ENCODE measurements at places on chromosomes 7 and 10.

DNA sequence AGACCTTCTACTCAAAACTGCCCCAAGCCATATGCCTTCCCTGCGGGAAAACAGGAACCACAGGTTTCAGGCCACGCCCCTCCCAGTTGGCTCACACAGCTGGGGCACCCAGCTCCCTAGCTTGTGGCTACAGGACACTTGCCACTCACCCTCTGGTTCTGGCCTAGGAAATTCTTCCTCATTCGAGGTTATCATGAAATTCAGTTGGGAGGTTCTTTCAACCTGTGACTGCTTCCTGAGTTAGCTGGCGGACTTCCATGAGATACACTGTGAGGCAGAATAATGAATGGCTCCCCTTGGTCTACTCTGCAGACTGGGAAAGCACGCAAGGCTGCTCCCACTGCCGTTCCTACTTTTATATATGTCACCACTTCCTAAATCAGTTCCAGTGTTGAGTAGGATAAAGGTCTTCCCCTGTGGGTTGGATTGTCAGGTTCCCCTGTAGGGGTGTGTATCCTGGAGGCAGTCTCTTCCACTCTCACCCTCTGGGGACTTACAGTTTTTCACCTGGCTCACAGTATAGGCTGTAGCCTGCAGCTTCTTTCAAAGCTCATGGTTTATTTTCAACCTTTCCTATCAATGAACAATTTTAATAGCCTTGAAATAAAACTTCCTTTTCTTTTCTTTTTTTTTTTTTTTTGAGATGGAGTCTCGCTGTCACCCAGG, 37.0 kb downstream of the GPR22 start:
- H3K4me3 ChIP-seq: no peak overlapping the region
- H3K36me3 ChIP-seq: peaks cover 32% of the 10 kb centered on the region
- no peak for DNase-seq
- H3K4me1 ChIP-seq: peaks cover 10% of the 10 kb centered on the region
- H3K27me3 ChIP-seq: no peaks in the 10 kb centered on the region

DNA sequence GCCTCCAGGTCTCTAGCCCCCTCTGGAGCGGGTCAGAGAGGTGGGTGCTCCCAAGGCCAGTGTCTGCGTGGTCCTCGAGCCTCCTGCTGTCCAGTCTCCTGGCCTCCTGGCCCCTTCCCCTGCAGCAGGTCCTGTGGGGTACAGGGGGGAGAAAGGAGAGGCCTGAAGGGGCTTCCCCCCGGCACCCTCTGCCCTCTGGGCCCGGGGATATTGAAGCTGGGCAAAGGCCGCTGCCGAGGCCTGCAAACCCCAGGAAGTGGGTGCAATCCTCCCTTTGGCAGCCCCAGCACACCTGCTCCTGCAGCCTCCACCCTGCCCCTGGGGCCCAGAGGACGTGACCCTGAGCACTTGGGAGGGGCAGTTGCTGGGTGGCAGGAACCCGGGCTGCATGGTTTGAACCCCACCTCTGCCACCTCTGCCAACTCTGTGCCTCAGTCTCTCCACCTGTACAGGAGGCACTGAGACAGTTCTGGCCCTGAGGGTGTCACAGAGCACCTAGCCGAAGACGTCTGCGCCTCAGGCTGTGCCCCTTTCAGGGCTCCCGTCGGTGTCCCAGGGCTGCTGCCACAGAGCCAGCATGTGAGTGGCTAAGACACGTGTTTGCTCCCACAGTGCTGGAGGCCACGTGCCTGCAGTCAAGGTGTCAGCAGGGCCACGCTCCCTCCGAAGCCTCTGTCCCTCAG, 59.1 kb upstream of the INPP5A start:
- no peak for DNase-seq
- H3K4me1 ChIP-seq: peaks cover 21% of the 10 kb centered on the region
- H3K27me3 ChIP-seq: no peaks in the 10 kb centered on the region
- H3K27ac ChIP-seq: no peak overlapping the region
- H3K4me3 ChIP-seq: no peak overlapping the region

DNA sequence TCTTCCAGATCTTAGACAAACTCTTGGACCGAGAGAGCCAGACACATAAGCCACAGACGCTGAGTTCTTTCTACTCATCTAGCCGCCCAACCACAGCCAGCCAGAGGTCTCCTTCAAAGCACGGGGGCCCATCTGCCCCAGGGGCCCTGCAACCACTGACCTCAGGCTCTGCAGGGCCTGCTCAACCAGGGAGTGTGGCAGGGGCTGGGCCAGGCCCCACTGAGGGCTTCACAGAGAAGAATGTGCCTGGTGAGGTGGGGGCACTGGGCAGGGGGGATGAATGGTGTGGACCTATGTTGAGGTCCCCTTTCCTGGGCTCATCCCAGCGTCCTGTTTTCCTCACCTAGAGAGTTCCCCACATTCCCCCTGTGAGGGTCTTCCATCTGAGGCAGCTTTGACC, 11.4 kb downstream of the ZSWIM8 start:
- H3K36me3 ChIP-seq: peaks cover 34% of the 10 kb centered on the region
- DNase-seq: no peak
- H3K4me3 ChIP-seq: no peak overlapping the region
- no peak overlapping the region for H3K27ac ChIP-seq
- no peaks in the 10 kb centered on the region for H3K27me3 ChIP-seq
- no peaks in the 10 kb centered on the region for H3K4me1 ChIP-seq

- H3K4me3 ChIP-seq: no peak overlapping the region
- peaks cover 24% of the 10 kb centered on the region for H3K4me1 ChIP-seq
- H3K36me3 ChIP-seq: peaks cover 8% of the 10 kb centered on the region
- H3K27me3 ChIP-seq: no peaks in the 10 kb centered on the region
- no peak for DNase-seq
These were observed 4.4 kb downstream of the DDIT4 start for GRCh38 chr10:72277996-72278667.

GRCh38 chr10:86267286-86268195, 99.1 kb downstream of the GRID1 start:
- H3K36me3 ChIP-seq: no peaks in the 10 kb centered on the region
- H3K27me3 ChIP-seq: peaks cover 60% of the 10 kb centered on the region
- H3K4me3 ChIP-seq: no peak overlapping the region
- no peaks in the 10 kb centered on the region for H3K4me1 ChIP-seq
- no peak overlapping the region for H3K27ac ChIP-seq

GRCh38 chr10:99522470-99523250, 10.1 kb upstream of the NKX2-3 start:
- H3K27me3 ChIP-seq: peaks cover 99% of the 10 kb centered on the region
- H3K4me1 ChIP-seq: peaks cover 21% of the 10 kb centered on the region
- no peaks in the 10 kb centered on the region for H3K36me3 ChIP-seq
- peak overlapping the region; percentile 30 for H3K4me3 ChIP-seq
- no peak for DNase-seq

- peaks cover 3% of the 10 kb centered on the region for H3K36me3 ChIP-seq
- no peak for DNase-seq
- no peaks in the 10 kb centered on the region for H3K4me1 ChIP-seq
- H3K27me3 ChIP-seq: no peaks in the 10 kb centered on the region
- no peak overlapping the region for H3K4me3 ChIP-seq
These were observed 337.2 kb upstream of the LRGUK start for GRCh38 chr7:133789974-133790373.

GRCh38 chr10:79047875-79048638, 20.7 kb upstream of the ZMIZ1 start:
- no peaks in the 10 kb centered on the region for H3K27me3 ChIP-seq
- H3K4me1 ChIP-seq: peaks cover 27% of the 10 kb centered on the region
- H3K36me3 ChIP-seq: no peaks in the 10 kb centered on the region
- no peak for DNase-seq
- H3K27ac ChIP-seq: peak overlapping the region; percentile 47
- no peak overlapping the region for H3K4me3 ChIP-seq

DNA sequence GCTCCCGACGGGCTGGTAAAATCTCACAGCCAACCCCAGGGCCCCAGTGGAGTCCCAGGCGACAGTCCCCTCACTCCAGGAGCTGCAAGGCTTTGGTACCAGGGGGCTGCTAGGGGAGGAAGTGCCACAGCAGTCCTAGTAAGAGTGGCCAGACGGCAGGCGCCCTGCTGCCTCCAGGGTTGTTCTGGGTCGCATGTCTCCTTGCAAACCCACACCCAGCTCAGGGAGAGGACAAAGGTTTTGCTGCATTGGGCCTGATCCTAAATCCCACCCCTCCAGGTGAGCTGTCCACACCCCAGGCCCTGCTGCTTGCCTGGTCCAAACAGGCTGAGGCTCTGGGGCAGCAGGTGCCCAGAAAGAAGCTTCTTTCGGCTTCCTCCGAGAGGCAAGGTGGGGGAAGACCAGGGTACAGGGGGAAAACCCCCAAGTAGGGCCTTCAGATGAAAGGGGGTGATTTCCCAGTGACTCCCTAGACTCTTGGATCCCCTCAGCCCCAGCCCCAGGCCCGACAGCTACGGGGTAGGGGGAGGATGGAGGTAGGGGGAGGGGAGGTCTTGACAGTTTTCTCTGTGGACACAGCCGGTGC, 4.2 kb upstream of the KCP start:
- peaks cover 70% of the 10 kb centered on the region for H3K27me3 ChIP-seq
- peaks cover 19% of the 10 kb centered on the region for H3K4me1 ChIP-seq
- no peak for DNase-seq
- H3K4me3 ChIP-seq: no peak overlapping the region

DNA sequence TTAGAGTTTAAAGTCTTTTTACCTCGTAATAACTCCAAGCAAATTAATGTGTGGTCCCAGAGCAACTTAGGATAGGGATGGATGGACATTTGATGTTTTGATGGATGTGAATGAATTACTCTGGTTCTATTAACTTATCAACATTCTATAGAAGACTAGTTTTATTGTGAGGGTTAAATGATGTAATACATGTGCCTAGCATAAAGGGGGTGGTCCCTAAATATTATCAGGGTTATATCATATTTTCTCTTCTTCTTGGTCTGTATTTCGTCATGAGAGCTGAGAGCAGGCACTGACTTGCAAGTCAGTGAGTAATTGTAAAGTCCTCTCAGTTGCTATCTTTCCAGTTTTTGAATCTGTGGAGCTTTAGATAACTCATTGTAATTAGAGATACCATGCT, 219.3 kb downstream of the GATA3 start:
- DNase-seq: no peak
- H3K36me3 ChIP-seq: no peaks in the 10 kb centered on the region
- H3K27me3 ChIP-seq: no peaks in the 10 kb centered on the region
- peak overlapping the region; percentile 0 for H3K27ac ChIP-seq
- peaks cover 36% of the 10 kb centered on the region for H3K4me1 ChIP-seq

- no peak overlapping the region for H3K4me3 ChIP-seq
- peaks cover 6% of the 10 kb centered on the region for H3K36me3 ChIP-seq
- no peaks in the 10 kb centered on the region for H3K4me1 ChIP-seq
These were observed 10.8 kb upstream of the PYROXD2 start for GRCh38 chr10:98425511-98426352.

GRCh38 chr7:101803203-101804087, 14.0 kb upstream of the CUX1 start:
- no peak for DNase-seq
- H3K27ac ChIP-seq: no peak overlapping the region
- peak overlapping the region; percentile 38 for H3K4me3 ChIP-seq
- peaks cover 28% of the 10 kb centered on the region for H3K27me3 ChIP-seq
- no peaks in the 10 kb centered on the region for H3K36me3 ChIP-seq

DNA sequence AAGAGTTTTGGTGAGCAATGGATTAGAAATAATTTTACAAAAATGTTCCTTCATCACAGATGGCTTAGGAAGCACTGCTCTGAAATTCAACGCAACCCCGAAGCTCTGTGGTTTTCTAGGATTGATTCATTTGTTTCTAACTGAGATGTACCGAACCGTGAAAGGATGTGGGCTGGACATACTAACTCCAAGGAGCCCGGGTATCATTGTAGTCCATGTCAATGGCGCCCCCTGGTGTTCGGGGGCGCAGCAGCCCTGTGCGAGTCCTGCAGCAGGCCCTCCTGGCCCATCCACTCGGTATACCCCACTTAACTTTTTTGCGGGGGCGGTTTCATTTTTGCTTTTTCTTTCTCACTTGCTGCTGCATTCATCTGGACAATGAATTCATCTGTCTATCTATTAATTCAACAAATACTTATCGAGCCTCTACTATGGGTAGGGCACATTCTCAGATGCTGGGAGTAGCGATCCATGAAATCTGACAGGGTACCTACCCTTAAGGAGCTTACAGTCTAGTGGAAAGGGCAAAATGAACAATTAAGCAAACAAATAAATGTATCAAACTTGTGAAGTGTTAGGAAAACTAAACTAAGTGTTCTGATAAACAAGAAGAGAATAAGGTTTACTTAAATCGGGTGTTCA, 25.2 kb upstream of the ITPRID1 start:
- H3K27me3 ChIP-seq: peaks cover 23% of the 10 kb centered on the region
- H3K4me1 ChIP-seq: no peaks in the 10 kb centered on the region
- peak; percentile 44 for DNase-seq
- no peaks in the 10 kb centered on the region for H3K36me3 ChIP-seq
- H3K27ac ChIP-seq: no peak overlapping the region
- no peak overlapping the region for H3K4me3 ChIP-seq

DNA sequence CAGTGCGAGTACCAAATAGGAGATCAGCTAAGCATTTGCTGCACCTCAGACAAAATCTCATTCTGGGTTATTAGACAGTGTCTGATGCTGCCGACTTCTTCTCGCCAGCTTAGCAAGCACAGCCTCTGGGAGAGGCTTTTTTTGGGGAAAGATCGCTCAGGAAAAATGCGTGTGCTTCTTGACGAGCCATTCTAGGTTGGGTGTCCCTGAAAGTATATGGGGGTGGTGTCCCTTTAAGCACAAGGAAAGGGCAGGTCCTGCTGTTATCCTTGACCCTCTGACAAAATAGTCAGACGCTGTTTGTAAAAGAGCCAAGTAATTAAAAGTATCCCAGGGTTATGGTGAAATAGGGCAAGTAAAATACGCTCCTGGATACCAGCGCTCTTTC, 540.1 kb upstream of the FZD8 start:
- no peak overlapping the region for H3K4me3 ChIP-seq
- H3K27ac ChIP-seq: peak overlapping the region; percentile 75
- H3K27me3 ChIP-seq: no peaks in the 10 kb centered on the region
- no peaks in the 10 kb centered on the region for H3K36me3 ChIP-seq
